Mucosa of gallbladder (tissue), 1 donor: ENCODE measurements at places on chromosomes 16 and 17. TPM values are rescaled to one million over a fixed set of nuclear protein-coding genes. Genes with fewer than 3 reads are reported as not detected.

The KRT15 gene
- total RNA-seq, result 5.6 TPM

The RPH3AL gene
- total RNA-seq, result 26.7 TPM

The EPX gene
- total RNA-seq, result not detected

The TSNAXIP1 gene
- 4.1 TPM for total RNA-seq
